LoVo (cell line): ENCODE measurements at places on chromosomes 2 and 18.

GRCh38 chr18:71028285-71028762 is 739.5 kb downstream of the SOCS6 start:
- no peak for DNase-seq

DNA sequence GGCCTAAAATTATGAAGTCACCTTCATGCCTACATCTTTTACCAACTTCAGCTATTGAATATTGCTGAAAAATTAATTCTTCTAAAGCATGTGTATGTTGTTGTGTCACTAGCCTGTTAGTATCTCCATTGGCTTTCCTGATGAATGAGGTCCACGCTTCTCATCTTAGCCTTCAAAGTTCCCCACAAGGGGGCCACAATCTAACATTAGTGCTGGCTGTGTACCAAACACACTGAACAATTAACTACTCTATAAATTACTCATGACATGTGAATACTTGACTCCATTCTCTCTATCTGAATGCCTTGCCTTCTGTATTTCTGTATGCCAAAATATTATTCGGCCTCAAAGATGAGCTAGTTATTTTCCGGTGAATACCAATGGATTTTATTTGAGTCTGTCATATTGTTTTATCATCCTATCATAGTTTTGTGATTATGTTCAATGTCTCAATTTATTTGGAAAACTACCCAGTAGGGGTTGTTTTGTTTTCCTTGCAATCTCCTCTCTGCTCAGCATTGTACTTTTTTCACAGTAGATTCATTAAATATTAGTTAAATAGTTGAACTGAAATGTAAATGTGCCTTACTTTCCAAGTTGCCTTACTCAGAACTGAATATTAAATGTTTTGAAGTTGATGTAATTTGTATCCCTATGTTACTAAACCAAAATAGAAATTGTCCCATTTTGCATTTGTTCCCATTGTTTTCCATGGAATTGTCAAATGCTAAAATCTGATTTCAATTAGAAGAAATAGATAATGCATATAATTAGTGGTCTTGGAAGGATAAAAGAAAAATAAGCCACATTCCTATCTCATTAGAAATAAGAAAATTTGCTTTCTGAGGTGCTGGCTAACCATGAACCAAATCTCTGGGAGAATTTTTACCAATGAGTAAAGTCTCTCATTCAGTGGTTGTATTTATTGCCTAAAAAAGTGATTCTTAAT is 208.4 kb upstream of the COL3A1 start:
- DNase-seq, result no peak

GRCh38 chr2:128282976-128283810 is 35.5 kb downstream of the HS6ST1 start:
- no peak for DNase-seq

DNA sequence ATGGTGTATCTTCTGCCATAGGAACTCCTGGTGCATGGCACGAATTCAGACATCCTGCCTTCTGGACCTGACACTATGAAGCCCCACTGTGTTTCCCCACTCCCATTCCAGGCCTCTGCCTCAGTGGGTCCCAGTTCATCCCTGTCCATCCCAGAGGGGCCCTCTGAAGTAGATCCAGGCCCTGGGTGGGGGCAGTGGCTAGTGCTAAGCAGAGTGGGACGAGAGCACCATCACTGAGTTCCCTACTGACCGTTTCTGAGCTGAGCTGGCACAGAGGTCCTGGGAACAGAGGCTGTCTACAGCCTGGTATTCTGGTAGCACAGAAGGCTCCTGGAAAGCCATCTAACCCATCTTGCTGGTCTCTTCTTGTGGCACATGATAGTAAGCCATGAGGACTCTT is 54.0 kb downstream of the ATOH8 start:
- DNase-seq, result no peak

GRCh38 chr18:52475325-52475724 is 135.3 kb downstream of the DCC start:
- DNase-seq, result no peak

DNA sequence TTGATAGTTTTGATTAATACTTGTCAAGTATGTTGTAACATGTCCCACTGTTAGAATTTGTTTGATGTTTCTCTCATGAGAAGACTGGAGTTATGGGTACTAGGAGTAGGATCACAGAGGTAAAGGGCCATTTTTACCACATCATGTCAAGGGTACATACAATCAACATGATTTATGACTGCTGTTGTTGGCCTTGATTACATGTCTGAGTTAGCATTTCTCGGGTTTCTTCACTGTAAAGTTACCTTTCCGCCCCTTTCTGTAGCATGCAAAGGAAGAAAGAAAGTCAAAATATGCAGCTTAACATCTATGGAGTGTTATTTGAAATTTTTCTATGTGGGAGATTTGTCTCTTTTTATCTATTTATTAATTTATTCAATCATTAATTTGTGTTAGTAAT is 1456.4 kb downstream of the SUCLG1 start:
- DNase-seq, result no peak

DNA sequence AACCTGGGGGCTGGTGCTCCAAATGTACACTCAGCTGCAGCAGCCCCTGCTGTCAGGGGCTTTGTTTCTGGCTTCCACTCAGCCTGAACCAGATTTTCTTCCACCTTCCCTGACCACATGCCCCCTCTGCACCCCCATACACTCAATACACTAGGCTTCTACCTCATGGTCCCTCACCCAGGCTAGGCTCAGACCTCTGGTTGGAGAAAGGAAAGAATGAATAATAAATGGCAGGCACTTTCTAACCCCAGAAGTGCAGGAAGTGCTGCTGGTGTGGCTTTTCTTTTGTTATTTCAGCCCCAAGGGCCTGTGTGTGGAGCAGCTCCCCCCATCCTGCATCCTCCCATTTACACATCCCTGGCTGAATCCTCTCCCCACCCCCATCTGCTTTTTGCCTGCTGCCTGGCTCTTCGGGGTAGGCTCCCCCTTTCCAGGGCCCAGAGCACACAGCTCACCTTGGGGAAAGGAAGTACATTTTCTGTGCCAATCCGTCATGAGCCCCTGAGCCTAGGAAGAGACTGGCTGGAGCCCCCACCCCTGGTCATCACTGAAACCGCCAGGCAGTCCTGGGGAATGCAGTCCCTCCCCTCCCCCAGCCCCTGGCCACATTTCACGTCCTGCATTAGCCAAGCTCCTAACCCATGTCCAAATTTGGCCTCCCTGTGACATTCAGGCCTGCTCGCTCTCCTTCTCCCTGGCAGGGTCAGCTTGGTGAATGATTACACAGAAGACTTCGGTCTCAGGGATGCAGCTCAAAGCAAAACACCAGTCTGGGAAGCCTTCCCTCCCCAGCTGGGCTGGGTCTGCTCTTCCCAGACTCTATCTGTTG is 2.6 kb downstream of the DYSF start:
- no peak for DNase-seq

GRCh38 chr2:226423498-226423960 is 376.1 kb downstream of the IRS1 start:
- DNase-seq, result no peak

GRCh38 chr2:98385050-98385699 is 38.9 kb downstream of the CNGA3 start:
- peak; percentile 68 for DNase-seq
